Activated CD4-positive, alpha-beta T cell treated with anti-CD3 and anti-CD28 coated beads for 48 hours (primary cell): ENCODE measurements at places on chromosomes 2 and 18.

GRCh38 chr2:30475542-30475941 is 28.5 kb downstream of the LCLAT1 start:
- no peak for DNase-seq

GRCh38 chr2:97005353-97005752 is 19.0 kb upstream of the FAM178B start:
- peak; percentile 6 for DNase-seq

- DNase-seq, result no peak
Measured at GRCh38 chr2:160337728-160338127, 137.7 kb upstream of the ITGB6 start.

DNA sequence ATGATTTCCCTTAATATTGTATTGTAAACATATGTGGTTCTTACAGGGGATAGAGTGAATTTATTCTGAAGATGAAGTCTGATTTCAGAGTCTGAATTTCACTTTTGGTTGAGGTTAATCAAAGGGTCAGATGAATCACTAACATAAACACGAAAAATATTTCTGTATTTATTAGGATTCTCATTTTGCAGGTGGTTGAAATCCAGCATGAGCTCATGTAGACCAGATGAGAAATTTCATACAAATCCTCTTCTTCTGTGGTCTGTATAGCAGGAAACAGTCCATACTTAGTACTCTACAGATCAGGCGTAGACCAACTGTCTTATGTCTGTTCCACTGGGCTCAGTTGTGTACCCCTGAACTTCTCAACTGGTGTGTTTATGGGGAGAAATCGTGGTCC is 157.8 kb downstream of the BABAM2 start:
- no peak for DNase-seq

DNA sequence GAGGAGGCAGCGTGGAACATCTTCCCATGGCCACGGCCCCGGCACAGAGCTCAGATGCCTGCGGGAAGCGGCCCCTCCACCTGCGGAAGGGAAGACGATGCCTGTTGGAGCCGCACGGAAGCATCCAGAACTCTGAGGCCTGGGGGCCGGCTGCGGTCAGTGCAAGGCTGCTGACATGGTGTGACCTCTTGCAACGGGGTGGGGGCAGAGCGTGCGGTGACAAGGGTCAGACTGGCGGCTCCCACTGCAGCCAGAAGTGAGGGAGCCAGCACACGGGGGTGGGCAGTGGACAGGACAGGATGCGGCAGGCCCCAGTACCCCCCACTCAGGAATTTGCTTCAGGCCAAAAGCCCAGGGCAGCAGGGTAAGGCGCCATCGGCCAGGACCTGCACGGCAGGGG is 48.8 kb downstream of the SLC66A2 start:
- DNase-seq, result no peak

DNA sequence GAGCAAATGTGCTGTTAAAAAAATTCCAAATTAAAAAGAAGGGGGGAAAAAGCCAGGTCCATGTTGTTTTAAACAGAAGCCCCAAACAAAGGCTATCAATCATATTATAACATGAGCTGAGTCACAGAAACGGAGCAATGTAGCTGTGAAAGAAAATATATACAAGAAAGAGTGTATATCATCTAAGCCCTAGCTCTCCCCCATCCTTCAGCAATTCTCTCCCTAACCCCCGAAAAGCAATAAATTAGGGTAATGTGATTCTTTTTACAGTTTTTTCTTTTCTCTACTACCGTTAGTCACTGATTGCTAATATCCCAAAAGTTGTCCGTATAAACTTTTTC is 25.3 kb downstream of the FEZ2 start:
- no peak for DNase-seq

DNA sequence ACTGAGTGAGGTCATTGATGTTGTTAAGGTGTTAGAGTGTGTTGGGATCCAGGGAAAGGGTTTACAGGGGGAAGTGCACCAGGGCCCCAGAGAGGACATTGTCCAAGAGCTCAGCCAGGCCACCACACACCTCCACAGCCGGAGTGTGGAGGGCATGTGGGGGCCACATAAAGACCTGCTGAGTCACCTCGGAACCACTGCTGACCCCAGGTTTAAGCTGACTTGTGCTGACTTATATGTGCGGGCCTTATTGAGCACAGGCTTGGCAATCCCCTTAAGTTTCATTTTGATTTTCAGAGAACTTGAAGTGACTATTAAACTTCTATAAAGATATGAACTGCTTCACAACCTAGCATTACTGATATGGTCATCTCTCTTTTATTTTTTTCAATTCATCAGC is 166.2 kb upstream of the MAP3K20 start:
- no peak for DNase-seq
